Retinal pigment epithelial cell (primary cell): ENCODE measurements at places on chromosomes 3 and 15.

- DNase-seq = no peak
Measured at GRCh38 chr15:71743861-71744382, 66.4 kb upstream of the NR2E3 start.

- no peak for DNase-seq
Measured at GRCh38 chr3:155332716-155333115, 39.2 kb upstream of the STRIT1 start.

GRCh38 chr3:37694284-37694675 lies 167.4 kb upstream of the CTDSPL start:
- DNase-seq = no peak

DNA sequence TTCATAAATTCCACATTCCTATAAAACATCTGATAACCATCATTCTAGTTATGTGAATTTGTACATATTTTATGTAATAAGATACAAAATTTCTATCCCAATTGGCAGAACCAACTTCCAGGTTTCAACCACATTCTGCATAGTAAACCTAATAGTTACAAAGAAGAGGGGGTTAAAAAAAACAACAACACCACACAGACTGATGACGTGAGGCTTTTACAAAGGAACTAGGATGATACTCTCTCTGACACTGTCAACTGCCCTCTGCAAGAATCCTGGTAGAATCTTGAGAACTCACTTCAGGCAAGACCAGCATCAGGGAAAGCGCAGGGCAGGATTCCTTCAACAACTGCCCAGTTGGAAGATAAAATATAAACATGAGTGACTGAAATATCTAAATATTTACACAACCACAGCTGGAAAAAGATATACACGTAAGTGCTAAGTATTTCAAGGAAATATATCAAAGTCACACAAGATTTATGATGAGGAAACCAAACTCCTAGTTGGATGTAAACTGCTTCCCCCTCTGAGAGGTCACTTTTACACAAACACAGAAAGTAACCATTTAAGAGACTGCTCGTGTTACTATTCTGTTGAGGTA lies 816.4 kb downstream of the ROBO1 start:
- no peak for DNase-seq

GRCh38 chr15:77418966-77419835 lies 703 bp downstream of the PEAK1 start:
- DNase-seq = no peak

DNA sequence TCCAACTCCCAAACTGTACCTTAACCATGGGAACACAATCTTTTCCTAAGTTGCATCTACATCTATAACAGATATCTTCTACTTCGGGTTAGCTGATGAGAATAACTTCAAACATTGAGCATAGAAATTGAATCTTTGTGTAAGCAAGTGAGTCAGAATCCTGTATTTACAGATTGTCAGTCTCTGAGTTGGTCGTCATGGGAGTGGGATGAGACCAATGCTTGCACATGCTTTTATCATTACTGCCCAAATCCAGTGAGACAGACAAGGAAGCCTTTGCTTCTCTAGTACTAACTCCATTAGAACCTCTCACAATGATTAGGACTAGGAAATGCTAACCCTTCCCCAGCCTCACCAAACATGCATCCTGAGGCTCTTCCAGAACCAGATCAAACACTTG lies 587.1 kb upstream of the ZNF717 start:
- no peak for DNase-seq
